ENCODE measurements at places on chromosomes 11 and 22.

DNA sequence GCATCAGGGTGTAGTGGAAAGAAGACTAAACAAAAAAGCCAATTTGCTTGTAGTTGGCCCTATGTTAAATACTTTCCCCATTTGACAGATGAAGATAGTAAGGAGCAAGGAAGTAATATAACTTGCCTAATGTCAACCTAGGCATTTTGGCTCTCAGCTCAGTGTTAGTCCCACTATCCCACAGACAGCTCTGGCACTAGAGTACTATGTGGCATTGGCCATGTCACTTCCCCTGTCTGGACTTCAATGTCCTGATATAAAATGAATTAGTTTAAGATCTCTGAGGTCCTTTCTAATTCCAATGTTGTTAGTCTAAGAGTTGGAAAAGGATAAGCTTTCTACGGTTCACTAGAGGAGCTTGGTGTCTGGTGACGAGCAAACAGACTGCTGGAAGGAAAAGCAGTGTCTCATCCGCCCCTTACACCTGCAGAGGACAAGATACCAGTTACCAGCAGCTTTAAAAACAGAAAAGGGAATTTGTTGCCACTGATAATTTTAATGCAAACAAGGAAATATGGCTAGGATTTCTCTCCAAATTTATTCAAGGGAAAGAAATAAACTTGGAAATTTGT lies 92.5 kb downstream of the RELT start:
- DNase-seq, result no peak

GRCh38 chr11:83689144-83689780 lies 403.1 kb upstream of the CCDC90B start:
- DNase-seq, result no peak

DNA sequence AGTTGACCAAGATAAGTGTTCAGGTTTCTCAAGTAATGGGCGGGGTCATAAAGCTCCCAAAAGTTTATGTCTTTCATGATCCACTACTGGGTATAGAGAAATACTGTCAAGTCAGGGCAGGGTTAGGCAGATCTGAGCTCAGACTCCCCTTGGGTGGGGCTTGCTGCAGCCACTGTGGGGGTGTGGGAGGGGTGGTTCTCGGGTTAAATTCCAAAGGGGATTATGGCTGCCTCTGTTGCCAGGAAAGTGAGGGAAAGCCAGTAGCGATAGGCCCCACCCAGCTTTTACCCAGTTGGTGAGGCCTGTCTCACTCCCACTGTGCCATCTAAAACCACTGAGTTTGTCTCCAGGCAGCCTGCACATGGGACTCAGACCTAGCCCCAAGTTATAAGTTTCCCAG lies 37.8 kb downstream of the DLG2 start:
- DNase-seq, result no peak

- DNase-seq, result peak; percentile 64
These were observed 2.6 kb upstream of the CHRM1 start for GRCh38 chr11:62923601-62924411.

GRCh38 chr11:66883016-66883965 lies 26.4 kb downstream of the LRFN4 start:
- DNase-seq, result peak; percentile 79

DNA sequence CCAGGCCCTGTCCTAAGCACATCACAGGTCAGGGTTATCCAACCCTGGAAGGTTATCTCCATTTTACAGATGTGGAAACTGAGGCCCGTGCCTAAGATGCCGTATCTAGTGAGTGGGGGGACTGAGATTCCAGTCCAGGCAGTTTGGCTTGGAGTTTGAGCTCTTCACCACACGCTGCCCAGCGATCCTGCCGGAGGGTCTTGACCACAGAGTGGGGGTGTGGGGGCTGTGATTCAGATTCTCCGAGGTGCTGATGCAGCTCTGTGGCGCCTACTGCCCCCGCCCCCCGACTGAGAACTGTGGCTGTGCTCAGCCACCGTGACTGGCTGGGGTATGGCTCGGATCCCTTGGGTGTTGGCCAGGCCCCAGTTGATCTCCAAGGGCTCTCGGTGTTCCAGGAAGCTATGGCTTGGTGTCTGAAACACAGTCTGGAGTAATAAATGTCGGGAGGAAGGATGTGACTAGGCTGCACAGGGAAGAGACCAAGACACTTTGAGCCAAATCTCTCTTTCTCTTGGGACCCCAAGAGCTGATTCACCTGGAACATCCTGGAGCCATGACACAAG lies 60.6 kb upstream of the RASD2 start:
- DNase-seq, result no peak

DNA sequence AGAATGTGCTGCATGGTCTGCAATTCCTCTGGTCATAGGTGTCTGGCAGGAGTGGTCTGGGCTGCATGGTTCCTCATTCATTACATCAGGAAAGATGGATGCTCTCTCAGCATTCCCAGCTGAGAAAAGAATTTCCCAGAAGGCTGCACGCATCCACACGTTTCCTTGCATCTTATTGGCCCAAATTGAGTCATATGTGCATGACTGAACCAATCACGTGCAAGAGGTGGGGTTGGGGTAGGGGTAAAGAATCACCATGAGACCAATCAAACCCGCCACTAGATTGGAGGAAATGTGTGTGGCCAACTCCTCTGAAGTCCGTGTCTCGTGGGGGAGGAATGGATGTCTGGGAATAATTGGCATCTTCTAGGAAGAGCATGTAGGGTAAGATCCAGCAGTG lies 28.8 kb downstream of the TST start:
- DNase-seq, result no peak

All from occipital lobe (tissue), 3 donors.